ENCODE measurements at places on chromosomes 12 and 14.

GRCh38 chr12:69099201-69099837 is 140.1 kb upstream of the CPSF6 start:
- DNase-seq: no peak

GRCh38 chr12:31362115-31362758 is 36.3 kb upstream of the SINHCAF start:
- no peak for DNase-seq

- no peak for DNase-seq
Observed at GRCh38 chr12:130537655-130538054, 178.4 kb downstream of the RIMBP2 start.

DNA sequence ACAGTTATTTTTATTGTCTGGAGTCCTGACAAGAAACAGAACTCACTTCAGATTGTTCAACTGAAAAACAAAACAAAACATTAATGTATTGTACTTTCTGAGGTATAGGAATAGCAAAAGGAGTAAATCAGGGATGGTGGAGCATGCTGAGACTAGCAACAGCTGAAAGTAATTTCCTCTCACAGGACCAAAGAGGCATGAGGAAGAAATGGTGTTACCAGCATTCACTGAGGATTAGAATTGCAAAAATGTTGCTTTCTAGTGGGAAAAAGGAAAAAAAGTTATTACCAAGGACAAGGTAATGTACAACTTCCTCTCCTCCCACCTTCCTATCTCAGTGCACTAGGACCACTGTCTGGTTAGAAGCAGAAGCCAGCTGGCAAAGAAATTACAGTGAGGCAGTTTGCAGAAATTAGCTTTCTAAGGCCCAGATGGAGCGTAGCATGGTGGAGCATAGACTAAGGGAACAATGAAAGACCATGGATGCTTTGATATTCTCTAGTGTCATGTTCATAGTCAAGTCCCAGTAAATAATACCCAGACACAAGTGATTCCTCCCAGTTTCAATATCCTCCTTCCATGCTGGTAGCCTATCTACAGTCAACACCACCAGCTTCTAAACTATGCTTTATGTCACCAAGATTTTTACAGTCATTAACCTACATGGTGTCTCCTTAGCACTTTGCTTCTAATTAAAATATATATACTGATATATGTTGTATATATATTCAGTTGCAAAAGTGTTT is 133.7 kb upstream of the DCN start:
- DNase-seq: no peak

GRCh38 chr12:91574391-91574790 is 391.8 kb upstream of the DCN start:
- no peak for DNase-seq

DNA sequence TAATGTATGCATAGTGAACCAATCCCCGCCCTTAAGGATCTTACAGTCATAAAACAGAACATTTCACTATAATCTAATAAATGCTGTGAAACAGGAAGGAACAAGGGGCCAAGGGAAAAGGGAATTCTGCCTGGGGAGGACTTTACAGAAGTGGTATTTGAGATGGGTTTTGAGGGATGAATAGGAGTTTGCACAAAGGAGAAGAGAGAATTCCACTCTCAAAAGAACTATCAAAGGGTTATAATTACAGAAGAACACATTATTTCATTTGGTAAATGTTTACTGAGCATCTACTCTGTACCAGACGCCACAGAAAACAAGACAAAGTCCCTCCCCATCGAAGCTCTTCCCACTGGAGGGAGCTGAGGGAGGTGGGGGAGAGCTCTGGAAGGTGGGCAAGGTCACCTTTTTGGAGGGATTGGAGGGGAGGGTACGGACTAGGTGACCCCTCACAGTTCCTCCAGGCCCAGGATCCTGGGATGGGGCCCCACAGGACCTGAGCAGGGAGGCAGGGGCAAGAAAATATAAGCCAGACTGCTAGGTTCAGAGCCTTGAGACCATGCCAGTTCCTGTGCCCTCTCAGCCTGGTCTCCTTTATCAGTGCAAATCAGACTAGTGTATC is 24.5 kb downstream of the PHETA1 start:
- no peak for DNase-seq

DNA sequence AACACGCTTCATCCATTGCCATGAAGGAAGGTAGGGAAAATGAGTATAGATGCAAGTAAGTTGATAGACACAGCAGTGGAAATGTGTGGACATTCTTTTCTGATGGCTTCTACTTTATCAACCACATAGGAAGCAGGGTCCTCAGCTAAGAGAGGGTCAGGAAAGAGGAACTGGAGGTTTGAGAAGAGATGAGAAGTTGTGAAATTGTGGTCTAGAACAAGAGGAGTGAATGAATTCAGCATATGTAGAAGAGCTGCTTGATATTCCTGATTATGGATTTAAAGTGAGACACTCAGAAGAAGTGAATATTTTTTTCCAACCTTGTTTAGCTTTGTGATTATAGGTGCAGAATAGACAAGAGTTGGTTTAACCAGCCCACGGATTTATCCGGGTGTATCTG is 128.5 kb downstream of the SLC15A5 start:
- DNase-seq: no peak

DNA sequence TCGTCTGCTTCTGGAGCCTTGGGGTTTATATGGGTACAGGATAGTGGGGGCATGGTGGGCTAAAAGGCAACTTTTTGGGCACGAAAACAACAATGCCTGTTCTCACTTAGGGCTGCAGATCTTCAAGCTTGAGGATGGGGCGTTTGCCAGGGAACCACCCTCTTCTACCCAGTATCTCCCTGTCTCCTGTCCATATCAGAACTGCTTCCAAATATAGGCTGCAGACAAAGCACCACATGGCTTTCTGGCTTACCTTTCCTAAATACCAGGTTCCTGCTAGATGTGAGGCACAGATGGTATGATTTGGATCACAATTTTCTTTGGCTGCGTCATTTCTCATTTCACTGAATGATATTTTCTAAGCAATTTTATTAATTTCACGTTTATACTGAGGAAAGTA is 70.4 kb downstream of the CMAS start:
- DNase-seq: no peak

GRCh38 chr12:1591034-1591433 is 3.3 kb downstream of the FBXL14 start:
- DNase-seq: peak; percentile 20

- no peak for DNase-seq
Observed at GRCh38 chr12:18808221-18808620, 70.3 kb downstream of the CAPZA3 start.

DNA sequence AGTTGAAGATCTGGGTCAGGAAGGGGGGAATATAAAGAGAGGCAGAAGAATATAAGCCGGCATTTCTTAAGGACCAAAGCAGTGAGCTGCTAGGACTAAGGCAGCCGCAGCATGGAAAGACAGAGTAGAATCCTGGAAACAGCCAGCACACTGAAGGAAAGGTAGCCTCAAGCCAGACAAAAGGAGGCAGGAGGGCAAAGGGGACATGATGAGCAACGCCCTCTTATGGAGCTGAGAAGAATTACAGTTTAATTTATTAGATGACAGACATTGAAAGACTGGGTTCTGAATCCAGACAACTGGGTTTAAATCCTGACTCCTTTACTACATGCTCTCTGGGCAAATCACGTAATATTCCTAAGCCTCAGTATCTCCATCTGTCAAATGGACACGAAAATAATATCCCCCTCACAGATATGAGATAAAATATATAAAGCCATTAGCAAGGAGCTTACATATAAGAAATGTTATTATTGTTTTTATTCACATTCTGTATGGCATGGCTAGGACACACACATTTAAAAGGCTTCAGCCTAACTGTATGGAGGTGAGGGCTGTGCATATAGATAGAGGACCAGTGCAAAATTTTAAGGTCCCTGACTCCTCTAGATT is 8.1 kb upstream of the PCED1B start:
- no peak for DNase-seq

DNA sequence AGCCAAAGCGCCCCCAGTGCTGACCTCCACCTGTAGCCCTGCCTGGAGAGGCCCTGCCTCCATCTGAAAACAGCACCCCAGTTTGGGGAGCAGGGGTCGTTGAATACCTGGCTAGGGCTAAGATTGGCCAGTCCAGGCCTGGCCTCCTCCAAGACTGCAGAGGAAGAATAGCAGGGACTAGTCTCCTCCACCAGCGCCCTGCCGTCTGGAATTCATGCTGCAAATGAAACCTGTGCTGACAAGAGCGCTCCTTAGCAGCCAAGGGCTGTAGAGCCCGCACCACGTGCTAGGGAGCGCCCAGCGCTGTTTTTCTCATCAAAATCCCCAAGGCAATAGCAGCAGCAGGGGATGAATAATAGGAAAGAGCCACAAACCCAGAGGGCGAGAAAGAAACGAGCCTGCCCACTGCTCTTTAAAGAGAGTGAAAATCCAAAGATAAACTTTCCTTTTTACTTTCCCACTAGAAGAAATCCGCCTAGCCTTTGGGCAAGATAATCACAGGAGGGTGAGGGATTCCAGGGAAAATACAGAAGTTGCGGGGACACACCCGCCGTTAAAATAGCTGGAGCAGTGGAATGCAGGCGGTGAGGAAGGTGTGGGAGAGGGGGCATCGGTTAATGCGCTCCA is 3.3 kb downstream of the COL2A1 start:
- DNase-seq: no peak

- DNase-seq: no peak
Observed at GRCh38 chr14:72315714-72316113, 383.5 kb downstream of the RGS6 start.

DNA sequence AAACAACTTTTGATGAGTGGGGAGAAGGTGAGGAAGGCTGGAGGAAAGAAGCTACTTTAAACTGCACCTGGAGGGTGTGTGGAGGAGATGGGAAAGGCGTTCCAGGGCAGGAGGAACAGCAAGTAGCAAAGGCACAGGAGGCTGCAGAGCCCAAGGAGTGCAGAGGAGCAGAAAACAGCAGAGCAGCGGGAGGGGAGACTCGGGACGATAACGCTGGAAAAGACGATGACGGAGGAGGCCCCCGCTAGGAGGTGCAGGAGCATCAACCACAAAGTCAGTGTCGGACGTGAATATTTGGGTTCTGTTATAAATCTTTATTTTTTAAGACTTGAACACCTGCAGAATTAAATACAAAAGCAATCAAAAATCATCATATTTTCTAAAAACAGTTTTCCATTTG is 44.9 kb downstream of the LGMN start:
- DNase-seq: no peak

DNA sequence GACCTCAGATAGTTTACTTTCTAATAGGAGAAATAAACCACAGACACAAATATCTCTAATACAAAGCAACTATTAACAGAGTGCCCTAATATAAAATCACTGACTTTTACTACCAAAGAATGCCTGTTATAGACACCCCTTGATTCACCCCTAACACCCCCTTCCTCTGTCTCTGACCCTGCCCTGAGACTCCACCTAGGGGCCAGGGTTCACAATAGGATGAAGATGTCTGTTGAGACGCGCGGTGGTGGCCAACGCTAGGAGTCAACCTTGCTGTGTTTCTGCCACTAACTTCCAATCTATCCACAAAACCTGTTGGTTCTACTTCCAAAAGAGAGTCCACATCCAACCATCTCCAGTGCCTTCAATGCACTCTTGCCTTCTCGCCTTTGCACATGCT is 10.9 kb upstream of the TC2N start:
- DNase-seq: no peak

GRCh38 chr12:58750484-58750883 is 169.8 kb downstream of the LRIG3 start:
- DNase-seq: no peak

- DNase-seq: no peak
Observed at GRCh38 chr14:61492474-61492873, 171.1 kb downstream of the PRKCH start.

GRCh38 chr12:11954181-11954580 is 116.6 kb upstream of the BCL2L14 start:
- no peak for DNase-seq

GRCh38 chr12:55470088-55470829 is at the start of gene OR6C70:
OR6C70 (minus strand) TSS chr12:55470138; CDS start chr12:55470138, 0 bp downstream.
- DNase-seq: no peak

- DNase-seq: no peak
Observed at GRCh38 chr14:22821193-22822015, 6.2 kb upstream of the SLC7A7 start.

- no peak for DNase-seq
Observed at GRCh38 chr12:14852880-14853279, 9.6 kb upstream of the ART4 start.

- no peak for DNase-seq
Observed at GRCh38 chr12:108629151-108629550, 4.5 kb downstream of the SELPLG start.

- DNase-seq: no peak
Observed at GRCh38 chr12:107590814-107591375, 94.7 kb upstream of the PWP1 start.

DNA sequence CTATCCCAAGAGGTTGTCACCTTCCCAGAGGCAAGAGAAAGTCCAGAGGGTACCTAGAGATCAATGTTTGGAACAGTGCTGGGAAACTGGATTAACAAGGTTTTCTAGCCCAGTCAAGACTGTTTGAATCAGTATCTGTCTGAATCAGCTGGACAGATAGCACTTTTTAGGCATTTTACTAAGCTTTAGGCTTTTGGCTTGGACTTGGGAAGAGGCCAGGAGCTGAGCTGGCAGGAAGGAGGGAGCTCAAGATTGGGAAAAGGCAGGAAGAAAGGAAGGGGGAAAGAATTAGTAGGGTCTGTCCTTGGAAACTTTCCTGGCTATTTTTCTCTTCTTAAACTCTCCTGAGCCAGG is 8.3 kb downstream of the IKZF4 start:
- no peak for DNase-seq

DNA sequence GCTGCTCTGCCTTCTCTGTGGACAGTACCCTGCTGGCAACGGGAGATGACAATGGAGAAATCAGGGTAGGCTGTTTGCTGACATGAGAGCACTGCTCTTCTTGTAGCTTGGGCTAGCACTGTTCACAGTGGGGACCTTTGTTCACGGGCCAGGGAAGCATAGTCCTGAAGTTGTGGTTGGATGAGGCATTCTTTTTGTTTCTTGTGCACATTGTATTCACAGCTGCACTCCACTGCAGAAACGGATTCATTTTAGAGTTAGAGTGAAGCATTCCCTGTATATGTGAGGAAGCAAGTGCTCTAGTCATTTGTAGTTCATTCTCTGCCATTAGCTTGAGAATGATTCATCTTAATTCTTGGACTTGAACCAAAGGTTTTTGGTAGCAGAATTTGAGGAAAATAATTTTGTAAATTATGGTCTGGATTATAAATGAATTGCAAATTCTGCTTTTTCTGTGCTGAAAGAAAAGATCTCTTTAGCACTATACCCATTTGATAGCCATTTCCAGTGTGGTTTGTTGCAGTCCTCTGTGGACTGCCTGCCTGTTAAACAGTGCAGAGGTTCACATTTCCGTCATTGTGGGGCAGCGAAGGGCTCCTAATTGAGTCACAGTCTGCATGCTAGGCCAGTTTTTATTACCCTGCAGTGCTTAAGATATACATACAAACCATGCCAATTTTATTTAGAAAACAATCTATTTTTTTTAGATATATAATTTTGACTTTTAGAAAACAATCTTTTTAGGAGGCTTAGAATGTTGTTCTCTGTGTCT is 80.6 kb downstream of the APAF1 start:
- DNase-seq: peak; percentile 20

GRCh38 chr12:53561590-53561953 is 54.3 kb upstream of the NPFF start:
- no peak for DNase-seq

Measured in T-cell (primary cell).